ENCODE measurements at places on chromosomes 1 and 21.

DNA sequence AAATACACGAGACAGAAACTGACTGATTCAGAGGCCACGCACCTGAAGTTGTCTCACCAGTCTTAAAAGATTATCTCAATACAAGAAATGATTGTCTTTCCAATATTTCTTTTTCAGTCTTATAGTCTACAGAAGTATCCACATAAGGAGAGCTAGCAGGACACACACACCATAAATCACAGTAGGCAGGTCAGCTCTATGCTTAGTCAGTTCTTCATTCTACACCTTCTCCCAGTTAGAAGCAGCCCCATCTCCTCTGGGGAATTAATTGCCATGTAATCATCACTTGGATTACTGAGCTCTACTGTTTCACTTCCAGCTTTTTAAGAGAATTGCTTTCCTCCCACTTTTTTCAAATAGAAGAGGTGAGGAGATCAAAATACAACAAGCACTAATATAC is 59.6 kb downstream of the SMYD3 start:
- DNase-seq, result no peak

DNA sequence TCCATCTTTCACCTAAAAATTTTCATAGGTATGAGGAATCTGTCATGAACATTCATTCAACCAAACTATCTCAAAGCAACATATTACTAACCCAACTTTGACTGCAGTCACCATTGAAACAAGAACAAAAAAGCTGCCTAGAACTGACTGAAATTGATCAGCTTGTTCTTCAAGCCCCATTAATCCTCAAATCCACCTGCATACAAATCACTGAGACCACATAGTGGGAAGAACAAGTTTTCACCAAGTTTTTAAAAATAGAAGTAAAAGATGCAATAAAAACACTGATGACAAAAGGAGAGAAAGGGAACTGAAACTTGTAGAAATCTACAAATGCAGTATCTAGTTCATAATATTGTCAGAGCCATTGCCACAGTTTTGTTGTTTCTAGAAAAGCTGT is 6.1 kb downstream of the SORT1 start:
- peak; percentile 72 for DNase-seq

DNA sequence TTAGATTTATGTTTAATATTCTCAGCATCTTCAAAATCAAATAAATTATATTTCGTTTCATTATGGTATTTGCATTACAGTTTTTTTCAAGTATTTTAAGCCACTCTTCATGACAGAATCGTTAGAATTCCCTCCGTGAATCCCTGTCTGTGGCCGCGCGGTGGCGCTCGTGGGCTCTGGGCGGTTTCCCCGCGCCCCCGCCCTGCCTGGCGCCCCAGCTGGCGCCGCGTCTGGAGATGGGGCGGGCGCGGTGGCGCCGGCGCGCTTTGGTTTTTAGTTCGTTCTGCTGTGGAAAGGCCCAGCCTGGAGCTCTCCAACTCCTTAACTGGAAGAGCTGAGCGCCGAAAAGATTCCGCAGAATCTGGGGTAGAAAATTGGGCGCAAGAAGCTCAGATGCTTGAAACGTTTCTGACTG is 25.7 kb downstream of the PRMT2 start:
- peak; percentile 20 for DNase-seq

DNA sequence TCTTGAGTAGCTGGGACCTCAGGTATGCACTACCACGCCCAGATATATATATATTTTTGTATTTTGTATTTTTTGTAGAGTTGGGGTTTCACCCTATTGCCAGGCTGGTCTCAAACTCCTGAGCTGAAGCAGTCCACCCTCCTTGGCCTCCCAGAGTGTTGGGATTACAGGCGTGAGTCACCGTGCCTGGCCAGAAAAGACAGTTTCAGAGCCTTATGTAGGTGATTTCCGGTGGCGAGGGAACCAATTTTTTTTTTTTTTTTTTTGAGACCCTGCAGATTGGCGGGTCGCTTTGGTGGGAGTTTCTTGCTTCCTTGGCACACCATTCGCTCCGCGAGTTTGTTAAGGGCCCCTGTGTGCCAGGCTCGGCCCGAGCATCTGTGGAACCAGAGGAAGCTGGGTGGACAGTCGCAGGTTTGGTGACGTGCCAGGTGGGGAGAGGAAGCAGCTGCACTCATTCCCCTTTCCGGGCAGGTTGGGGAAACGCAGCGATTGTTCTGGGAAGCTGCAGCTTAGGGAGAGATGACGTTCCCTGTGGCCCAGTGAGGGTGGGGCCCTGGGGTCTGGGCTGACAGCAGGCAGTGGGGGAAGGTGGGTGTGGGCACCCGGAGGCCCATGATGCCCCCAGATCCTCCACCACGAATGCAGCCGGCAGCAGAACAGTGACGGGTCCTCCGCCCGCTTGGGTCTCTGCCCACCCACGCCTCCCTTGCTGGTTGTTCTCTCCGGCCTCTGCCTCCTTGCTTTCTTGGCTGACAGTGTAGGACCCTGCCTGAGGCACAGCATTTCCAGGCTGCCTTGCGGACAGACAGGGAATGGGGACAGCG is 25.1 kb downstream of the SPSB1 start:
- no peak for DNase-seq

- DNase-seq, result no peak
Measured at GRCh38 chr1:76587212-76587611, 280.1 kb upstream of the ST6GALNAC5 start.

DNA sequence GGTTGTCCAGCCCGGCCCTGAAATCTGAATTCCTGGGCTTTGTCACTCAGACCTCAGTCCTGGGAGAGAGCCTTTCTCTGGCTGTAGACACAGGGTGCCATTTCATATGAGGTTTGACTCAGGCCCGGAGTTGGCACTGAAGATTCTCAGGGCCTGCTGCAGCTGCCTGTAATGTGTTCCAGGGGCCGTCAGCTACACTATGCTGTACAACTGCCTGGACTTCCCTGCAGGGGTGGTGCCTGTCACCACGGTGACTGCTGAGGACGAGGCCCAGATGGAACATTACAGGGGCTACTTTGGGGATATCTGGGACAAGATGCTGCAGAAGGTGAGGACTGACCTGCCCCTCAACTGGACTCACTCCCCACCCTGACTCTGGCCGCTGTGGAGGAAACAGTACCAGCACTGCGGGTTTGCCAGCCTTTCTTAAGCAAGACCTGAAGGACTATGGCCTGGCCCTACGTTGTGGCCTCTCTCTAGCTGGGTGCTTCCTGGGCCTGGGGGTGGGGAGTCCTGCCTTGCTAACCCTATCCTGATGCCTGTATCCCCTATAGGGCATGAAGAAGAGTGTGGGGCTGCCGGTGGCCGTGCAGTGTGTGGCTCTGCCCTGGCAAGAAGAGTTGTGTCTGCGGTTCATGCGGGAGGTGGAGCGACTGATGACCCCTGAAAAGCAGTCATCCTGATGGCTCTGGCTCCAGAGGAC is 18.9 kb downstream of the FAAH start:
- DNase-seq, result no peak

DNA sequence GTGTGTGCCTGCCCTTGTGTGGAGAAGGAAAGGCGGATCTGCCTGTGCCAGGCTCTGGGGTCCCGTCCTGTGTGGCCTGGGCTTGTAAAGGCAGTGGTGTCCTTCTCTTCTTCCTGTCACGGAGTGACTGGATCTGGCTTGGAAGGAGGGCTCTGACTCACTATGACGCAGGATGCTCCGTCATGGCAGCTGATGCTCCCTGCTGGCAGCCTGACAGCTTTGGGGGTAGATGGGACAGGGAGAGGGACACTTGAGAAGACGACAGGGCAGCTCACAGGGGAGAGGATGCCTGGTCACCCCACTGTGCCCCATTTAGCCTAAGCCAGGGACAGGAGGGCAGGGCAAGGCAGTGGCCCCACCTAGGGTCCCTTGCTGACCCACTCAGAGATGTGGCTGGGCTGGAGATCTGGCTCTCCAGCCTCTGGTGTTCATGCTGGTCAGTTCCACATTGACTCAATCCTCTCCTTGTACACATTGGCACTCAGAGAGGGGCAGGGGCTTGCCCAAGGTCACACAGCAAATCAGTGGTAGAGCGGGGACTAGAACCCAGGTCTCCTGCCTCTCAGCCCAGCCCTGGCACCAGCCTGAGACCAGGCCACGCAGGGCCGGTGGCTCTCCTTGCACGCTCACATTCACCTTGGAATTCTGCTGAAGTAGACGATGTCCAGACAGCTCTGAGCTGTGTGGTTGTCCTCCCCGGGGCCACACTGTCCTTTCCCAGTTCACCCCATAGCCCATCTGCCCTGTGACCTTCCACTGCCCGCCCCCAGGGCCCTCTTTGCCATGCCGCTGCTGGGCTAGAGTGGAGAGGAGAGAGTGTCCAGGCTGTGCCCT is 2.8 kb upstream of the FAM131C start:
- DNase-seq, result no peak

DNA sequence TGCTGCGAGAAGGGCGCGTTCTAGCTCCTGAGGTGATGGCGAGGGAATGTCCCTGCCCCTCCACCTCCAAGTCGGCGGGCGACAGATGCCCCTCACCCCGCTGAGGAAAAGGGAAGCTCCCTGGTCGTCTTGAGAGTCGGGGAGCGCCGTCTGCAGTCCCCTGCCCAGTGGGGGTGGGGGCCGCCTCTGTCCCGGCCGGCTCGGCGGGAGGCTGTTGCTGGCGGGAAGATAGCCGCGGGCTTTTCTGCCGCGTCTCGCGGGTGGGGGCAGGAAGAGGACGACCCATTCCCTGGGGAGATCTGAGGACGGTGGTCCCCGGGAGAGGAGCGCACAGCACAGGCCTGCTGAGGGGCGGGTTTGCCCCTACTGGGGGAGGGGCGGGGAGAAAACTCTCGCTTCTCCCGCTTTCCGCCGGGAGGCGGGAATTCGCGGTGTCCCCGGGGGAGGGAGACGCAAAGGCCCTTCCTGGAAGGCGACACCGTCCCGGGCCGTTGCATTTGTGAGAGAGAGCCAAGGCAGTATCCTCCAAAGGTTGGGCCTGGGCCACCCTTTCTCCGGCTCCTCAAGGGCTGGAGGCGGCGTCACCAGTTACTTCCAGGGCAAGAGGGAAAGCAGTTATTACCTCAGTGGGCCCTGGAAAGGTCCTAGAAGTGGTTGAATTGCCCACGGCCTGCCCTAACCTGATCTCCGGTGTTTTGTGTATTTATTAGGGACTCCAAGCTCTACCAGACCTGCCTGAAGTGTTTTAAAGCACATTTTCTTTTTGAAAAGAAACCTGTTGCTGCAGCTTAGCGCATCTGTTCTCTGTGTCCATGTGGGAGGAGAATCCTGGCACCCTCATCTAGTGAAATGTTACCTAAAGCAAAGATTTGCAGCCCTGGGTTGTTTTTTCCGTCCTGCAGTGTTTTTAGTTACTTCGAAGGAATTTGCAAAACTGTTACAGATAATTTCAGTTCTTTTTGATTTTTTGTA is 648 bp downstream of the S100PBP start:
- peak; percentile 33 for DNase-seq

GRCh38 chr1:184455786-184456185 is 69.0 kb downstream of the C1orf21 start:
- DNase-seq, result peak; percentile 27

GRCh38 chr1:49060766-49061165 is 284.1 kb upstream of the BEND5 start:
- no peak for DNase-seq

GRCh38 chr1:59215766-59216291 is 81.1 kb upstream of the FGGY start:
- no peak for DNase-seq

DNA sequence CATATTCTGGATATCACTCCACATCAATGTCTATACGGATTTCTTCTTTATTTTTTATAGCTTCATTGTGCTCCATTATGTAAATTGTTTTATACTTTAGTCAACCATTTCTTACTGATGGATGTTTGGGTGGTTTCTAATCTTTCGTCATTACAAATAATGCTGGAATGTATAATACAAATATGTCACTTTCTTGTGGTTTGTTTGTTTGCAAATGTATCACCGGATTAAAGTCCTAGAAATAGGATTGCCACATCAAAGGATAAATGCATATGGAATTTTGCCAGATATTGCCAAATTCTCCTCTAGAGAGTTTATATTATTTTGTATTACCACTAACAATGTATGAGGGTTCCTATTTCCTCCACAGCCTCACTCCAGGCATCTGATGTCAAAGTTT is 48.7 kb upstream of the PRDM2 start:
- DNase-seq, result no peak

DNA sequence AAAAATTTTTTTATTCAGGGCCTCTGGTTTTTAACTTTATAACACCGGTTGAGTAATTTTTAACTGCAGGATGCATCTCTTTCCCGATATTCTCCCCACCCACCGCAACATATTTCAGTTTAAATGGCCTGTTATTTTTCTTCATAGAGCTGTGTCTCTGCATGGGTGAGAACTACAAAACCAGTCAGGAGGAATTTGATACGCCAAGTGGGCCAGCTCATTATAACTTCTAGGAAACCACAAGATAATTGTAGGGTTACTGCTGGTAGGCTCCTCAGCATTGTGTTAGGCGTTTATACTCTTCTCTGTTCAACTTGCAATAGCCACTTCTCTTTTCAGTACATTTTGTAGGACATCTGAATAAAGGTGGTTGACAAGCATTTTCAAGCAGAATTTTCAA is 169.7 kb downstream of the PBX1 start:
- no peak for DNase-seq

GRCh38 chr1:240823357-240823756 is 211.4 kb upstream of the GREM2 start:
- no peak for DNase-seq

DNA sequence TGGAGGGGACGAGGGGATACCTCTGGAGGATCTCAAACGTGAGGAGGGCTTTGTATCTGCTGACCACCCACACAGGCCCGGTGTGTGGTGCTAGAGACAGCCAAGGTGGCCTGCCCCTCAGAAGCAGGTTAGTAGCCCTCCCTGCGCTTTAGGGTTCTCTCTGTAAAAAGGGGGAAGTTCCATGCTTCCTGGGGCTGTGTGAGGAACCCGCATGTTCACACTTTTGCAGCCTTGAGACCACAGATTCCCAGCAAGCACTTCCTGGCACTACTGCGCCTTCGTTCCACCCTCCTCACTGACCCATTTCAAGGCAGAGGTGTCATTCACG is 7.9 kb upstream of the GUCA2B start:
- DNase-seq, result no peak

DNA sequence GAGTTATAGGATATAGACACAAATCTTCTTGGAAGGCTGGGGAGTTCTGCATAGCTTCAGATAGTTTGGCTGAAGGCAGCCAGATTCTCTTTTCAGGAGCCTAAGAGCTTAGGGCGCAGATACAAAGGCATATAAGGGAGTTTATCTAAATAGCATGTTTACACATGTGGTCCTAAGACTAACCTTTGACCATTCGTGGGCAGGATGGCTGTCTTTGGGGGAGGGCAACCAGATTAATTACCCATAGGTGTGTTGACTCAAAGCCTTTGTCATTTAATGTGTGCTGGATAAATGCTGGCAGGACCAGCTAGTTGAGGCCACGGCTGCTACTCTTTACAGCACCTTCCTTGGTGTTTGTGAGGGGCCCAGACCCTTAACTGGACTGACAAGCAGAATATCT is 71.8 kb downstream of the IER5 start:
- no peak for DNase-seq

Measured in inflammatory macrophage treated with lipopolysaccharide for 4 hours (primary cell).